Aorta (tissue), 5 donors: ENCODE measurements at places on chromosomes 2 and 18.

- H3K27me3 ChIP-seq: no peaks in the 10 kb centered on the region
- H3K4me3 ChIP-seq: no peak overlapping the region
- no peak overlapping the region for H3K27ac ChIP-seq
- H3K4me1 ChIP-seq: no peaks in the 10 kb centered on the region
- no peaks in the 10 kb centered on the region for H3K36me3 ChIP-seq
Observed at GRCh38 chr18:27825689-27826088, 351.2 kb downstream of the CDH2 start.

DNA sequence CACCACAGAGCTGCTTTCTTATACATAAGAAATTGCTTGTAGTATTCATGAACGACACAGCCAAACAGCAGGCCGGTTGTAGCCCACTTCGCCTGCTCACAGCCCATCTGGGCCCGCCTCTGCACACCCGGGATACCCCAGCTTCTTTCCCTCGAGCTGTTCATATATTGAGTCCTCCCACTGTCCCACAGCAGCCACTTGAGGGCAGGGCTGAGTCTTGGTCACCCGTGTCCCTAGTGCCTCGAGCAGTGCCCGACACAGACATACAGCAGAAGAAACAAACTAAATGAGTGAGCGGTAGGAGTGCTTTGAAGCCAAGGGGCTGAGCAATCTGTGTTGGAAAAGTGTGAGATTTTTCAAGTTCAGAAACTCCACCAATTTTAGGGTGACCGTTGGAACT is 251.4 kb downstream of the KLHL29 start:
- H3K36me3 ChIP-seq: no peaks in the 10 kb centered on the region
- H3K27ac ChIP-seq: no peak overlapping the region
- no peak overlapping the region for H3K4me3 ChIP-seq
- DNase-seq: no peak
- no peaks in the 10 kb centered on the region for H3K27me3 ChIP-seq

GRCh38 chr2:215693193-215693998 is 257.5 kb upstream of the FN1 start:
- H3K27me3 ChIP-seq: no peaks in the 10 kb centered on the region
- no peak for DNase-seq
- no peak overlapping the region for H3K4me3 ChIP-seq
- H3K36me3 ChIP-seq: no peaks in the 10 kb centered on the region

DNA sequence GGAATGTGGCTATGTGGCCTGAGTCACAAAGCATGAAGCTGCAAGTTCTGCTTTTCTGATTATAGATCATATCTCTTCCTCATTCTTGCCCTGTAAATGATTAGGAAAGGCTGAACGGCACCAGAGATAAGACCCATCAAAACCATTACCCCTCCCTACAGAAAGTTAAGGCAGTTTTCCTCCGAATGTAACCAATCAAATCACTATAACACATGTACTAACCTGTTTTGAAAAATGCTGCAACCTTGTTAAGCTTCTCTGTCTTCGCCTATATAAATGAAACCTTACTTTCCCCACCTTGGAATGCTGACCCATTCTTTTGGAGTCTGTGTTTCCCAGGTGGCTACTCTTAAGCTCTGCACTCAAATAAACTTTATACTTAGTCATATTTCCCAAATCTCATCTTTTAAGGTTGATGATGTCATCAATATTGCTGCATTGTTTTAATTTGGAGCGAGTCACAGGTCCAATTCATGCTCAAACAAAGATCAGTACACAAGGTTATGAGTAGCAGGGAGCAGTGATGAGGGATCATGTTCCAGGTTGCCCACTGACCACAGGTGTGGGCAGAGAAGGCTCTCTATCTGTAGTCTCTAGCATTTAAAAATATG is 662.3 kb downstream of the IRS1 start:
- no peak overlapping the region for H3K27ac ChIP-seq
- no peaks in the 10 kb centered on the region for H3K27me3 ChIP-seq
- no peaks in the 10 kb centered on the region for H3K4me1 ChIP-seq
- DNase-seq: no peak
- no peak overlapping the region for H3K4me3 ChIP-seq
- H3K36me3 ChIP-seq: no peaks in the 10 kb centered on the region

DNA sequence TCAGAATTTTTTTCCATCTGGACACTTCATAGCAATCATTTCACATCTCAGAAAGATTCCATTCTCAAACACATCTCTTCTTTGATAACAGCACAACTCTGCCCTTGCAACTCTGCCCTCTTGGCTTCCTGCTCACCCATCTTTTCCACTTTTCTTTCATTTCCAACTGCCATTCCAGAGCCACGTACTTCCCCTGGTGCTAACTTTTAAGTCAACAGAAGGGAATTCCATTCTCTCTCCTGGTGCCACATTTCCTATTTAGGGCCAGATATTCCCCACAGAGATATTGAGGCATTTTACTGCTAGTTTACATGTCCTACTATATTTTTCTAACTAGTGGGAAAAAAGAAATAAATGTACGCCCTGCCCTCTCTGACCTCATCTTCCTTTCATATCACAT is 590.2 kb downstream of the ARHGAP15 start:
- no peak overlapping the region for H3K27ac ChIP-seq
- H3K27me3 ChIP-seq: no peaks in the 10 kb centered on the region
- peaks cover 5% of the 10 kb centered on the region for H3K4me1 ChIP-seq
- no peaks in the 10 kb centered on the region for H3K36me3 ChIP-seq
- no peak overlapping the region for H3K4me3 ChIP-seq

DNA sequence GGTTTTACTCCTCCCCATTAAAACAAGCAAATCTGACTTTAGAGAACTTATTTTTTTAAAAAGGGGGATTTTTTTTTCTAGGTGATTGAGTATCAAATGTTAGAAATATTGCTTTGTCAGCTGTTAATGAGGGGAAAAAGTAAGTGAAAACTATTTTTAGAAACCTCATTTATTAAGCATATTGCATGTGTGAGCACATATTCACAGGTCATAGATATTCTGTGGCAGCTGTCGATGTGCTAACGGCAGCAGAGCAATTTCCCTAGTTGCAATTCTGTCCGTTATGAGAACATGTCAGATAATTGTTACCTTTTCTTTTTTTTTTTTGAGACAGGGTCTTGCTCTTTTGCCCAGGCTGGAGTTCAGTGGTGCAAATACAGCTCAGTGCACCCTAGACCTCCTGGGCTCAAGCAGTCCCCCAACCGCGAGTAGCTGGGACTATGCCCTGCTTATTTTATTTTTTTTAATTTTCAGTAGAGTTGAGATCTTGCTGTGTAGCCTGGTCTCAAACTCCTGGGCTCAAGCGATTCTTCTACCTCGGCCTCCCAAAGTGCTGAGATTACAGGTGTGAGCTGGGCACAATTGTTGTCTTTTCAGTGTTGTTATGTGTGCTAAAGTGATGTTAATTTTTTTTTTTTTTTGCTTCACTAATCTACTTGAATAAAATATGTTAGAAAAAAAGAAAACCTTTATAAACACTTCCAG is 69.8 kb downstream of the MTA3 start:
- DNase-seq: no peak
- H3K4me3 ChIP-seq: no peak overlapping the region
- no peaks in the 10 kb centered on the region for H3K27me3 ChIP-seq
- peaks cover 3% of the 10 kb centered on the region for H3K4me1 ChIP-seq

GRCh38 chr2:5173876-5174535 is 518.2 kb upstream of the SOX11 start:
- H3K4me3 ChIP-seq: no peak overlapping the region
- no peak overlapping the region for H3K27ac ChIP-seq
- H3K4me1 ChIP-seq: no peaks in the 10 kb centered on the region
- no peaks in the 10 kb centered on the region for H3K36me3 ChIP-seq
- no peaks in the 10 kb centered on the region for H3K27me3 ChIP-seq

DNA sequence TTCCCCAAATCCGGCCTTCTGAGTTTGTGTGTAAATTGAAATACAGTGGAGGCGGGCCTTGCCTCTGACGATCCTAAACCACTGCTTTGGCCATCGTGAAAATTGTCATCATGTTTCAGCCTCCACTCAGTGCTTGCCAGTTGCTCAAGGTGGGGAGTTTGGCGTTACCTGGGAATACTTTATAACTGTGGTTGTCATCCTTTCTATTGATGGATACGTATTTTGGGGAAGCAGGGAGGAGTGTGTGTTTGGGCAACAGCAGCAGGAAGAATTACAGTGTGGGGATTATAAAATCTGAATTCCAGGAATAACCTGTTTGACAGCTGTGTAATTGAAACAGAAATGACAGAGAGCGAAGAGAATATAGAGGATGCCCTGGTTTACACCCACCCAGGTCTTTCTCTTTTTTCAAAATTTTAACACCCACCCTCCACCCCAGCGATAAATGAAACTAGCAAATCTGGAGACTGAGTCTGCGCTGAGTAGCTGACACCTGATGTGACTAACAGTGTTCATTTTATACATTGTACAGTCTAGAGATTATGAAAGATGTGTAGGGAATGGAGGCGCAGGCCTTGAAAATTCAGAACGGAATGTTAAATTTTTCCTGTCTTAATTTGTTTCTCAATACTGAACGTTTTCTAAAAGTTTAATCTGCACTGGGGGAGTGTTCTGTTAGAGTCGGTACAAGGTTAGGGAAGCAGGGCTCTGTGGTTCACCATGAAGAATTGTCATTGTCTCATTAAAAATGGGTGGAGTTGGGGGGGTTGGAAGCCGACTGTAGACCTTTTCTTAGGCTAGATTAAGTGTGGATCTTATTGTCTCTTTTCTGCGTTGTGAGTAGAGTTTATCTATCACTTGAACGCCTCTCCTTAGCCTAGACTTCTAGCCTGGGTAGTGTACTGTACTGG is 1.6 kb downstream of the MAP4K4 start:
- no peaks in the 10 kb centered on the region for H3K27me3 ChIP-seq
- no peaks in the 10 kb centered on the region for H3K36me3 ChIP-seq
- H3K4me3 ChIP-seq: peak overlapping the region; percentile 98
- H3K4me1 ChIP-seq: no peaks in the 10 kb centered on the region

GRCh38 chr2:85189606-85190270 is 56.5 kb downstream of the TCF7L1 start:
- DNase-seq: no peak
- H3K4me3 ChIP-seq: no peak overlapping the region
- no peaks in the 10 kb centered on the region for H3K27me3 ChIP-seq
- H3K4me1 ChIP-seq: no peaks in the 10 kb centered on the region
- no peak overlapping the region for H3K27ac ChIP-seq

- peaks cover 4% of the 10 kb centered on the region for H3K4me1 ChIP-seq
- no peak for DNase-seq
- no peaks in the 10 kb centered on the region for H3K36me3 ChIP-seq
- no peak overlapping the region for H3K4me3 ChIP-seq
- no peak overlapping the region for H3K27ac ChIP-seq
Observed at GRCh38 chr18:7885865-7886264, 318.7 kb downstream of the PTPRM start.

DNA sequence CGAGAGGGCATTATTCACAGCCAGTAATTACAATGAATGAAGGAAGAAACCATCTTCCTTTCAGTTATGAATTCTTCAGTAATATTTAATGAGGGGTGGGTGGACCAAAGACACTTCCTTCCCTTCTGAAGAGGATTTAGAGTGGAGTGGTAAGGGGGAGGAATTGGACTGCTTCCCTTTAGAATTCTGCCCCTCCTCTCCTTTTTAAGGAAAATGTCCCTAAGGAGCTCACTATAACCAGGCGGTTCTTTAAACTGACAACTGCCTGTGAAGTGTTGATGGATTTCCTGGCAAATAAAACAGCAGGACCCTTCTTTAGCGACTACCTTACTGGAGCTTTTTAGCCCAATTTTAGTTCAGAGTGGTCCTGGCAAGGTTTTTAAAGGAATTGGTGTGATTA is 86.4 kb downstream of the LIMS1 start:
- no peaks in the 10 kb centered on the region for H3K27me3 ChIP-seq
- peaks cover 2% of the 10 kb centered on the region for H3K4me1 ChIP-seq
- H3K4me3 ChIP-seq: no peak overlapping the region
- no peak overlapping the region for H3K27ac ChIP-seq

DNA sequence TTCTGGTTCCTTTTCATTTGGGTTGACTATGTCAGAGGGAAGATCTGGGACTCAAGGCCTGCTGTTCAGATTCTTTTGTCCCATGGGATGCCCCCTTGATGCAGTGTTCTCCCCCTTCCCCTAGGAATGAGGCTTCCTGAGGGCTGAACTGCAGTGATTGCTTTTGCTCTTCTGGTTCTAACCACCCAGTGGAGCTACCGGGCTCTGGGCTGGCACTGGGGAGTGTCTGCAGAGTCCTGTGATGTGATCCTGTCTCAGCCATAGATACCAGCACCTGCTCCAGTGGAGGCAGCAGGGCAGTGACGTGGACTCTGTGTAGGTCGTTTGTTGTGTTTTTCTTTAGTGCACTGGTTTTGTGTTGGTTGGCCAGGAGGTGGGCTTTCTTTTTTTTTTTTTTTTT is 32.1 kb upstream of the RHOB start:
- H3K4me3 ChIP-seq: no peak overlapping the region
- no peaks in the 10 kb centered on the region for H3K27me3 ChIP-seq
- no peaks in the 10 kb centered on the region for H3K36me3 ChIP-seq
- peak; percentile 9 for DNase-seq
- no peaks in the 10 kb centered on the region for H3K4me1 ChIP-seq

DNA sequence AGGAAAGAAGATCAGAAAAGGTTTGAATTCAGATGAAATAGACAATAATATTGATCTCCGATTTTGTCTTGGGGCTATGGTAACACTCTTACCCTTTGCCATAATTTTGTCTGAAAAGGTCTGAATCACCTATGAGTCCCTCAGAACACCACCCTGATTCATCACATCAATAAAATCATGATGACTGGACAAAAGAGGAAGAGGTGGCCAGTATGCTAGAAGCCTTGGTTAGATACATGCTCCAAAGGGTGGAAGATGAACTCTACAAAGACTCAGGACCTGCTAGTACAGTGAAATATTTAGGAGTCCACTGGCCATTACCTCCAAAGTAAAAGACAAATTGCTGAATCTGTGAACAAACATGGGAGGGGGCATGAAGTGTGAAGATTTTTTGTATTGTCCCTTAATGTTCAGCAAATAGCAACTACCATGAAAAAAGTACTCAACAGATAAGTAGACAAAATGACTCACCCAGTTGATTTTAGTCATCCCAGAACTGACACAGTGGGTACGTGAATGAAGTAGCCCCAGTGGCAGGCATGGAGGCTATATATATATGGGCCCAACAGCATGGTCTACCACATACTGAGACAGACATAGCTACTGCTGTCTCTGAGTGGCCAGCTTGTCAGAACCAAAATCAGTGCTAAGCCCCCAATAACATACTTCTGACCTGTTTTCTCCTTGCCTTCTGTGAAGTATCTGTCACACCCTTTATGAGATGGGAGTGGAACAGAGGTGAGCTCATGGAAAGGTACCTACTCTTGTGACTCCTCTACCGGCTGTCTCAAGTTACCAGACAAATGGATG is 36.5 kb upstream of the GLS start:
- H3K27ac ChIP-seq: no peak overlapping the region
- no peak overlapping the region for H3K4me3 ChIP-seq
- no peak for DNase-seq
- H3K27me3 ChIP-seq: no peaks in the 10 kb centered on the region
- no peaks in the 10 kb centered on the region for H3K36me3 ChIP-seq
- peaks cover 4% of the 10 kb centered on the region for H3K4me1 ChIP-seq

GRCh38 chr2:146287281-146287680 is 1557.5 kb upstream of the ACVR2A start:
- H3K36me3 ChIP-seq: no peaks in the 10 kb centered on the region
- H3K27me3 ChIP-seq: no peaks in the 10 kb centered on the region
- H3K27ac ChIP-seq: no peak overlapping the region
- no peaks in the 10 kb centered on the region for H3K4me1 ChIP-seq
- no peak for DNase-seq

GRCh38 chr2:26000561-26001082 is 18.3 kb upstream of the KIF3C start:
- H3K4me1 ChIP-seq: no peaks in the 10 kb centered on the region
- peak; percentile 83 for DNase-seq
- no peak overlapping the region for H3K27ac ChIP-seq
- no peaks in the 10 kb centered on the region for H3K27me3 ChIP-seq
